OCI-M1 (cell line): ENCODE measurements at places on chromosomes 12 and 14.

DNA sequence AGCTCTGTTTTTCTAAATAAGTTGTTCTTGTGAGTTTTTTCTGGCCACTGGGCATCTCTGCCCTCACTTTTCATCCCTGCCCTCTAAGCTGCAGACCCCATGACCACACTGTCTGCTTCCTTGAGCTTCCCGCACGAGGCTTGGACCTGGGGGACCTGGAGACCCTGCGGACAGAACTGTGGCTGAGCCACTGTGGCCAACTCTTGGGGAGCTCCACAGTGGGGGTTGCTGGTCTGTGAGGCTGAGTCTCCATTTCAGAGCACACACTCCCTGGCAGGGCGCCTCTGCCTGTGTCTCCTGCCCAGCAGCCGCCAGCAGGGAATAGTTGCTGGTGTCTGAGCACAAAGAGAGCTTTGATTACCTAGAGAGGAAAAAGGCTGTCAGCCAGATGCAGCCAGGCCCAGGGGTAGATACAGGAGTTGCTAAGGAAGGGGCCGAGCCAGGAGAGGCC is 13.1 kb upstream of the RIN3 start:
- no peak for DNase-seq

DNA sequence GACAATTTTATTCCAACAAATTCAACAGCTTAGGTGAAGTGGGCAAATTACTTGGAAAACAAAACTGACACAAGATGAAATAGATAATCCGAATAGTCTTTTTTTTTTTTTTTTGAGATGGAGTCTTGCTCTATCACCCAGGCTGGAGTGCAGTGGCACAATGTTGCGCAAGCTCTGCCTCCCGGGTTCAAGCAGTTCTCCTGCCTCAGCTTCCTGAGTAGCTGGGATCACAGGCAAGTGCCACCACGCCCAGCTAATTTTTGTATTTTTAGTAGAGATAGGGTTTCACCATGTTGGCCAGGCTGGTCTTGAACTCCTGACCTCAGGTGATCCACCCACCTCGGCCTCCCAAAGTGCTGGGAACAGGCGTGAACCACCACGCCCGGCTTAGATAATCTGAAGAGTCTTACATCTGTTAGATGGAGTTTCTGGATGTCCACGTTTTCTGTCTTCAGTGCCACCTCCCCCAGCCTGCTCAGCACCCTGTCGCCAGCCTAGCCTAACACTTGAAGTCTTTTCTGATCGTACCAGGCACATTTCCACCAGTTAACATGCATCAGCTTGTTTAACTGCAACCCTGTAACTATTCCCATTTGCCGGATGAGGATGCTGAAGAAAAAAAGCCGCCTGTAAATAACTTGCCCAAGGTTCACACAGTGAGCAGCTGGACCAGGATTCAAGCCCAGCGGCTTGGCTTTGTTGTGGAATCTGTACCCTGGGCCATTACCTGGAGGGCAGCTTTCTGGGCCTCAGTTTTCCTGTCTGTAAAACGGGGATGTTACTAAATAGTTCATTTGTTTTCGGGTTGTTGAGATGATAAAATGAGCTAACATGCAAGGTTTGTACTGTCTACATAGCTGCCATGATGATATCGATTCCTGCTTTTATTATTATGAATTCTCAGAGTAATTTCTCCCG is 26.4 kb downstream of the FBRSL1 start:
- no peak for DNase-seq

- DNase-seq: no peak
Measured at GRCh38 chr12:119415714-119416113, 81.2 kb downstream of the CCDC60 start.

DNA sequence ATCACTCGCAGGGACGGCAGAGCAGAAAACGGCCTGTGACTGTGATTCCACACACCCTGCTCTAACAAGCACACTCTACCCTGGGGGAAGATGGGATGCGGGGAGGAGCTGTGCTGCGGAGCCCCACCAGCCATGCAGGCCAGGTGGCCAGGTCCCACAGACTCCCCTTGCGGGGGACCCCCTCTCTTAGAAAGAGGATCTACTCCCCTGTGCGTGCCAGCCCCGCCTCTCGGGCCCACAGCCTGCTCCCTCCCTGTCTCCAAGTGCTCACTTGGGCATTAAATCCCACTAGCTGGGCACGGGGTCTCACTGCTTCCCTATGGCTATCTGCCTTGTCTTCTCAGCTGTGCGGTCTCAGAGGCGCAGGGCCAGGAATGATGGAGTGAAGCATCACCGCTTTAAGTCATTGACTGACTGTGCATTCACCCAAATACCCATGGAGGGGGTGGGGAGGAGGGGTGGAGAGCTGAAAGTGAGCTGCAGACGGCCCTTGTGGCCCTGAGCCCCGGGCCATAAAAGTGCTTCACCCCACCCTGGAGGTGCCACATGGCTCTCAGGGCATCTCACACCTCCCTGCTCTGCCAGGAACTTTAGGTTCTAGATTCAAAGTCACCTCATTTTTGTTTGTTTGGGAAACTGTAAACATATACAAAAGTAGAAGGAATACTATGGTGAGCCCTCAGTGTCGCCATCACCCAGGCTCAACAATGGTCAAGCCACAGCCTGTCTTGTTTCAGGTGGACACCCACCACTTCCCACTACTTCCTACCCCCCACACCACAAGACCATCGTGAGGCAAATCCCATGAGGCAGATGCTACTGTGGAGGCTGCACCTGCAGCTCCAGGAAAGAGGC is 9.4 kb downstream of the STX2 start:
- DNase-seq: no peak

GRCh38 chr14:29085546-29085945 is 319.0 kb downstream of the FOXG1 start:
- peak; percentile 46 for DNase-seq

DNA sequence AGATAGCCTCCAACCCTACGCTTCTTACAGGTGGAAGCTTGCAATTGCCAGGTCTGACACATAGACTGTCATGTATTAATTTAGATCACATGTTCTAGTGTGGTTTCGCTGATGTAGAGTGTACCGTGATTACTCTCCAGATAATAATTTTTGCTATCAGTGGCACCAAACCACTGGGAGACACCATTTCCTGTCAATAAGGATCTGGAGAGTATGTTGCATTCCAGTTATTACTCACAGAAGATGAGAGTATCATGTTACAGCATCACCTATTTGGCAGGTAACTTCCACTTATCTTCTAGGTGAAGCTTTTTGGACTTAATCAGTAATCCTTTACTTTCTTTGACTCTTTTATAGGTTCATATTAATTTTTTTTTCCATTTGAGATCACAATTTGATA is 147.2 kb downstream of the HELB start:
- no peak for DNase-seq
